NCI-H1092 treated with DMSO at 0.1 percent for 48 hours (cell line): ENCODE measurements at places on chromosomes 2 and 18.

- DNase-seq, result no peak
These were observed 108.5 kb upstream of the SMAD7 start for GRCh38 chr18:49059028-49059834.

DNA sequence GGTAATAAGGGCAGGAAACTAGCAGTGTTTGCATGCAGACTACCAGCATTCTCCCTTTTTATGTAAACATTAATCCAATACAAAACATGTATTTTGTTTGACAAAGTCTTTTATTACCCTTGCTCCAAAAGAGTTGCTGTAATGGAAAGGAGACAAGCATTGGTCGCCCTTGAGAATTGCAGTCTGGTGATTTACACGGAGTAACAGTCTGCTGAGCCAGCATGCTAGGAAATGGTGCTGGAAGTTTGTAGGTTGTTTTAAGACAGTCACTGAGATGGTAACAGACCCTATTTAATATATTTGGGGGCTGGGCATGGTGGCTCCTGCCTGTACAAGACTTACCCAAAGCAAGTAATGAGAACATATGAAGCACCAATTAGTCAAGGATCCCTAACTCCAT lies 2.8 kb upstream of the PRKCE start:
- DNase-seq, result no peak

- DNase-seq, result no peak
These were observed 182.1 kb downstream of the ETAA1 start for GRCh38 chr2:67579216-67579615.

DNA sequence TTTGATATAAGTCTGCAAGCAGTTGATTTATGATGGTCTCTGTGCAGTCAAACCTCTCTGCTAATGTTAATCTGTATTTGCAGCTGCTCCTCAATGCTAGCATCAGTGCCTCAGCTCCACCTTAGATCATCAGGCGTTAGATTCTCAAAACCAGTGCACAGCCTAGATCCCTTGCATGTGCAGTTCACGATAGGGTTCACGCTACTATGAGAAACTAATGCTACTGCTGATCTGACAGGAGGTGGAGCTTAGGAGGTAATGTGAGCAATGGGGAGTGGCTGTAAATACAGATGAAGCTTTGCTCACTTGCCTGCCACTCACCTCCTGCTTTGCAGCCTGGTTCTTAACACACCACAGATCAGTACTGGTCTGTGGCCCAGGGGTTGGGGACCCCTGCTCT lies 18.4 kb downstream of the RBKS start:
- DNase-seq, result no peak

DNA sequence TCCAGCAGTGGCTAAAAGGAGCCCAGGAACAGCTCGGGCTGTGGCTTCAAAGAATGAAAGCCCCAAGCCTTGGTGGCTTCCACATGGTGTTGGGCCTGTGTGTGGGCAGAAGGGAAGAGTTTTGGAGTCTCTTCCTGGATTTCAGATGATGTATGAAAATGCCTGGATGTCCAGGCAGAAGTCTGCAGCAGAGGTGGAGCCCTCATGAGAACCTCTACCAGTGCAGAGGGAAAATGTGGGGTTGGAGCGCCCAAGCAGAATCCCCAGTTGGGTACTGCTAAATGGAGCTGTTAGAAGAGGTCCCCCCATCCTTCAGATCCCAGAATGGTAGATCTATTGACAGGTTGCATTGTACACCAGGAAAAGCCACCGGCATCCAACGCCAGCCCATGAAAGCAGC lies 412.1 kb downstream of the TDRD15 start:
- no peak for DNase-seq

DNA sequence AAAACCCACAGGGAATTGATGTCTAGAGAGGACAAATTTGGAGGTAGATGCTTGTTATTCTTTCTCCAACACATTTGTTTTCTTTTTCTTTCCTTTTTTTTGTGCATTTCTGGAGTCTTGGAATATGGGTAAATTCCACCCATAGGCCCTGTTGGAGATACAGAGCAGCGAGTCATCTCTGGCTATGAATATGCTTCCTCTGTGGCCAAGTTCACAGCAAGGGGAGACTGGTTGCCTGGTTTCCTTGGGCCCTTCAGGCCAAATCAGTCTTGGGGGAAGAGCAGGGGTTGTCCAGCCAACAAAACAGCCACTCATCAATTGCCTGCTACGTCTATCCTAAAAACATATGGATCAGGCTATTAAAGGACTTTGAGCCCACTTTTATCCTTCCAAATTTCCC lies 27.5 kb downstream of the SP100 start:
- DNase-seq, result no peak

DNA sequence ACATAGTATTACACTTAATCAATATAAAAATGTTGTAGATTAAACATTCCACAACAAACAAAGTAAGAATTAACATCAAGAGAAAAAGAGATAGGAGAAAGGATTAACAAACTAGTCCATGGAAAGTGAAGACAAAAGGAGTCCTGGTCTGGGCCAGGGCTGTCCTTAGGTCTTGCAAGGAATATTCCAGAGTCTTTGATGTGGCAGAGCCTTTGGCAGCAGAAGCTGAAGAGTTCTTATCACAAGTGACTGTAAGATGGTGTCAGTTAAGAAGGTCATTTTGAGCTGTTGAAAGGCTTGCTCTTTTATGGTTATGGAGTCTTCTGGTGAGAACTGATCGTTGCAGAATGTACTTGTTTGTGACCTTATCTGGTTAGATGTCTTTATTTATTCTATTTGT lies 127.7 kb upstream of the LRRTM4 start:
- no peak for DNase-seq

- no peak for DNase-seq
These were observed 54.7 kb downstream of the INO80D start for GRCh38 chr2:206031162-206031784.

- no peak for DNase-seq
These were observed 224.9 kb downstream of the VAPA start for GRCh38 chr18:10138719-10139118.

GRCh38 chr18:63949068-63949737 lies at the start of gene HMSD:
Gene HMSD (plus strand): TSS chr18:63949301. CDS start chr18:63953456, 4,155 bp downstream.
- peak; percentile 75 for DNase-seq

- peak; percentile 28 for DNase-seq
These were observed 207.5 kb downstream of the LRRTM4 start for GRCh38 chr2:77314721-77315120.

GRCh38 chr2:54878182-54878581 lies 154.7 kb downstream of the EML6 start:
- peak; percentile 71 for DNase-seq

GRCh38 chr18:36850527-36851201 lies 21.7 kb downstream of the KIAA1328 start:
- DNase-seq, result no peak

DNA sequence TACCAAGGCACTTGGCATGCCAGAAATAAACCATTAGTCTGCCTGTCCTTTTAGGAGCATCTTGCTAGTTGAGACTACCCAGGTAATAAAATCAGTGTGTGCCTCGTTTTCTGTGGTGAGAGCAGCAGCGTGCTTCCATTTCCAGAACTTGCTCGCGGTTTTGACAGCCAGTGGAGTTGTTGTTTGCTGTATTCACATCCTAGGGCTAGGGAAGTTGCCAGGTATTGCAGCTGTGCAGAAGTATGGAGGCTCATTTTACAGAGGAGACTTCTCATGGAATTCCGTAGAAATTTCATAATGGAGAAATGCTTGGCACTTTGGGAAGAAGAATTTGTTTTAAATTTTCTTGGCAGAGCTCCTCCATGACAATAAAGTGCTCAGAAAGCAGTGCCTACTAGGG lies 1355.1 kb upstream of the ZEB2 start:
- DNase-seq, result no peak

DNA sequence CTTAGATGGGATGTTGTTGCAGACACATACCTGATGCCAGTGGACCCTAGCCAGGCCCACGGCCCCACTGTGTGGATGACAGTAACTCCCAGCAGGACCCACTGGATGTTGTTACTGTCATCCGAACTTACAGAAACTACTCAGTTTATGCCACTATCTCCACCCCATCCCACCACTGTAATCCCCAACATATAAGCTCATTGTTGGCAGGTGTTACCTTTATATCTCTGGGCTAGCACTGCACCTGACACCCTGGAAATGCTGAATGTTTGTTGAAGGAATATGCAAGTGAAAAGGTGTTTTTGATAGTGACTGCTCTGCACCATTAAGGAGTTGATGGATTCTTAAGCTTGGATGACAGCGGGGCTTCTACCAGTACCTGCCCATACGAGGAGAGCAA lies 133.5 kb upstream of the ASB18 start:
- DNase-seq, result no peak

GRCh38 chr2:75464348-75464946 lies 96.3 kb downstream of the EVA1A start:
- peak; percentile 22 for DNase-seq

DNA sequence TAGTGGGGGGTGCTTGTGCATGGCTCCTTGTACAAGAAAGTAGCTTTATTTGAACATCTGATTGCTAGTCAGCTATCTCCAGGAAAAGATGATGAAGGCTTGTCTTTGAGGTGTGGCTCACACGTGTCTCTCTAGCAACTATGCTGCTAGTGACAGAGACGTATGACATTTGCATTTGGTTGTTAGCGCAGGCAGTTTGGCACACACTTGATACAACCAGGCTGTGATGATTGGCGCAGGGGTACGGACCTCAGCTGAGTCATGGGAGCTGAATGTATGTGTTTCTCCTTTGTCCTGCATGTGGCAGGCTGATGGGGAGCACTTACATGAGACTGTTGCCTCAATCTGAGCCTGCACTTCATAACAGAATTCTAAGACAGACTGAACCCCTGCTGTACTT lies 29.6 kb downstream of the PTCD3 start:
- no peak for DNase-seq

DNA sequence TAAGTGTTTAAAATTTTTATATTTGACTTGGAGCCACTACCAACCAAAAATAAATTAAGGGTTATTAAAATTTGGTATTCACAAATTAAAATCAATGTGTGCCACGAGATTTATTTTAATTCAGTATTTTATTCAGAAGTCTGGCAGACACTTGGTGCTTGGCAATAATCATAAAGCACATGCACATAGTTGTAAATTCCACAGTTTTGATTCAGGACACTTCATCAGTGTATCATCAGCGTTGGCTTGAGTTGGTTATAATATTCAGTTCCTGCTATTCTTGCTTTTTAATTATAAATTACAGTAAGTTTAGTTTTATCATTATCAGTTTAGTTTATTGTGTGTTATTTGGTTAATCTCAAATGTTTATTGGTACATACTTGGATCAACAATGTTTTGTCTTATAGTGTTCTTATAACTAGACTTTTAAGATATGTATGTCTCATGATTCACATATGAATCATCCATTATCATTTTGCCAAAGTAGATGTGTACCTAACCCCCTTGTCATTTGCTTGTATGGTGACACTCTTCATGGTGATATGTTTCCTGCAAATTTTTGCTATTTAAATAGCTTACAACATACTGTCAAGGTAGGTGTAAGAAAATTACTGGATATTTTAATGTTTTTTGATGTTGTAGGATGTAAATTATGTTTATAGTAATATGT lies 237.9 kb downstream of the BABAM2 start:
- DNase-seq, result no peak

DNA sequence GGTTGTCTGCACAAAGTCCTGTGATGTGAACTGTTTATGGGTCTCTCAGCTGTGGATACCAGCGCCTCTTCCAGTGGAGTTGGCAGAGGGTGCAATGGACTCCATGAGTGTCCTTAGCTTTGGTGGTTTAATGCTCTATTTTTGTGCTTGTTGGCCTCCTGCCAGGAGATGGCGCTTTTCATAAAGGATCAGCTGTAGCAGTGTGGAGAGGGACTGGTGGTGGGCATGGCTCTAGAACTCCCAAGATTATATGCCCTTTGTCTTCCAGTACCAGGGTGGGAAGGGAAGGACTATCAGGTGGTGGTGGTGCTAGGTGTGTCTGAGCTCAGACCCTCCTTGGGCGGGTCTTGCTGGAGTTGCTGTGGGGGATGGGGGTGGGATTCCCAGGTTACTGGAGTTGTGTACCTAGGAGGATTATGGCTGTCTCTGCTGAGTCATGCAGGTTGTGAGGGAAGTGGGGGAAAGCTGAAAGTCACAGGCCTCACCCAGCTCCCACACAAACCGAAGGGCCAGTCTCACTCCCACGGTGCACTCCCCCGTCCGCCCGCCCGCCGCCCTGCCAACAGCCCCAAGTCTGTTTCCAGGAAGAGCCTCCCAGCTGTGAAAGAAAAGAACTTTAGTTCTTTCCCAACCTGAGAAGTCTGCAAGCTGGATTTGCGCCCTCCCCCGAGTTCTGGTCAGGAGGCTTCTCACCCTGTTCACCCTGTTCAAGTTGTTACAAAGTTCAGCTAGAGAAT lies 108.1 kb downstream of the MARCO start:
- peak; percentile 2 for DNase-seq

- DNase-seq, result no peak
These were observed 48.4 kb downstream of the MTERF4 start for GRCh38 chr2:241053576-241054251.

GRCh38 chr2:218995561-218995960 lies 2.3 kb upstream of the CRYBA2 start:
- no peak for DNase-seq

DNA sequence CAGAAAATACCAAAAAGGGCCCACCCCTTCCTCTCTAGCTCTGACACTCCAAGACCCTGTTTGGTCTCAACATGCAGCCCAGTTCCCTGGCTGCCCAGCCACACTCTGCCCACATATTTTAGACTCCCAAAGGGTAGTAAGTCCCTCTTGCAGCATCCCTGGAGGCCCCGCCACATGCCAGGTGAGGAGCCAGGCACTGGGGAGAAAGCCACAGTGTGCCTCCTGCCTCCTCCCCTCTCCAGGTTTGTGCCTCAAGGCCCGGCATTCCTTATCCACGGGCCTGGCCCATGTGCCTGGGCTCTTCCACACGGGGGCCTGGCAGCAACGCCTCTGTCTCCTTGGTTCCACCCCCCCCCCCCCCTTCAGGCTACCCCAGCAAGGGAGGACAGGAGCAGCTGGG lies 75.5 kb downstream of the HS1BP3 start:
- DNase-seq, result no peak

DNA sequence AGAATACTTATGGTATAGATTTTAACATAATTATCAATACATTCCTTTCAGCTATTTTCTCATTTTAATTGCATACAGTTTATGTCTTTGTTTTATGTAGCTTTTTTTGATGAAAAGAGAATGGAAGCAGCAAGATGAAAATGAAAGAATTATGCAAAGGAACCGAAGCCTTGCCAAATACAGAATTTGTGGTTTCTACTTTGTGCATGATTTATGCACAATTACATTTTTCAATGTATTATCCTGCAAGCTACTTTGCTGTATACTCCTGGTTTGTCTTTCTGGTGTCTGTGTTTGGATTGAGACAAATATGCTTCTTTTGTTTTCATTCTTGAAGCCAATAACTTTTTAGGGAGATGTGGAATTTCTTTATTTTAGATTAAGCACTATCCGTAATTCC lies 1642.6 kb upstream of the CELF4 start:
- DNase-seq, result no peak

- DNase-seq, result no peak
These were observed 836.5 kb upstream of the ID2 start for GRCh38 chr2:7845332-7845731.

GRCh38 chr2:148701039-148701438 lies 56.5 kb downstream of the EPC2 start:
- no peak for DNase-seq

GRCh38 chr2:126932529-126932928 lies 33.8 kb downstream of the TEX51 start:
- DNase-seq, result no peak
